ENCODE measurements at places on chromosomes 1 and 21.

DNA sequence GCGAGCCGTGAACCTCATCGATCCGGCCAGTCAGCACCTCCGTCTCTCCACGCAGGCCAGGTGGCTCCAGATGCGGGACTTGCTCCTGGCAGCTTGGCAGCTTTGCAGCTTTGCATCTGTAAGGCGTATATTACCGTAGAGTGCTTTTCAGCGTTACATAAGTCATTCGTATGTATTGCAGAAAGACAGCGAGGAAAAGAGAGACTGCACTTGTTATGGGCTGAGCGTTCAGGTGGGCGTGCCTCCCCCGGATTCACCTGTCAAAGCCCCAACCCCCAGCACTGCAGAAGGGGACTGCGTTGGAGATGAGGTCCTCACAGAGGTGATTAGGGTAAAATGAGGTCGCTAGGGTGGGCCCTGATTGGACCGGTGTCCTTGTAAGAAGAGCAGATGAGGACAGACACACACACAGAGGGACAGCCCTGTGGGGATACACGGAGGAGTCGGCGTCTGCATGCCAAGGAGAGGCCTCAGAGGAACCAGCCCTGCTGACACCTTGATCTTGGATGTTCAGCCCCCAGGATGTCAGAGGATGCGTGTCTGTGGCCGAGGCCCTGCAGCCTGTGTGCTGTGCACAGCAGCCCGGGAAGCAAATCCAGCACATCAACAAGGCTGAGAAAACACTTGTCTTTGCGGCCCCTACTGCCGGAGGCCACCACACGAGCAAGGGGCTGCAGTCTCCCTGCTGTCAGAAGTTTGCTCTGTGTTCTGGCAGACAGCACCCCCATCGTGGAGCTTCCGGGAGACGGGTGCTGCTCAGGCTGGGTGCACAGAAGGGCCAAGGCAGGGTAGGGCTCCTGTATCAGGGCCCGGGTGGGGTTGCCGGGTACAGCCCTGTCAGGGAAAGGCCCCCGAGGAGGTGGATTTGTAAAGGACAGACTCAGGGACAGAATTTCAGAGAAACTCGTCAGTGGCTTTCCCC lies 10.9 kb upstream of the AGPAT3 start:
- DNase-seq, result no peak

GRCh38 chr1:23330846-23331245 lies 13.2 kb downstream of the HNRNPR start:
- no peak for DNase-seq

DNA sequence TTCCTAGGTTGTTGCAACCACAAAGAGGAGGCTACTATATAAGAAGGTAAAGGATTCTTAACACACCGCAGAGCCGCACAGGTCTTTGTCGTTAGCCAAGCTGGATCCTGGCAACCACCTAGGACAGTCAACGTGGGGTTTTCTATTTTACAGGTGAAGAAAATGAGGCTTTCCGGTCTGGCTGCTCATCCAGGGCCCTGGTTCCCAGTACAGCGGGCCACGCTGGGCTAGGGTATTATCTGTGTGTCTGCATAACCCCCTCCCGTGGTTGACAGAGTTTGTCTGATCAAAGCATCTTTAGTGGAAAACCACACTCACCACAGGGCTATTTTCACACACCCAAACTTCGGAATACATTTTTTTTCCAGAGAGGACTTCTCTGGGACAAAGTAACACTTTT lies 39.0 kb upstream of the PDE9A start:
- no peak for DNase-seq

DNA sequence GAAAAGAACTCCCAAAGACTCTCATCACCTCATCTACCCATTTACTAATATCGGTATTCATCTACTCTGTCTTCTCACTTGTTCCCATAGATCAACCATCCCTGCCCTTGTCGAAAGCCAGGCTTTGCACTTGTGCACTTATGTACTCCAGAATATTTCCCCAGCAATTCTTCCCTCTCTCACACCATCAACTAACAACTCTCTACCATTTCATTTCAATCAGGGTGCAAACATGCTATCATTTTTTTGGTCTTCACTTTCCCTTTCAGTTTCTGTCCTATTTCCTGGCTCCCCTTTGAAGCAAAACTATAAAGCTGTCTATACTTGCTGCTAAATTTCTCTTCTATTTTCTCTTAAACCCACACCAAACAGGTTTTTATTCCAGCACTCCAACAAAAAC lies 6.7 kb downstream of the C1orf105 start:
- no peak for DNase-seq

DNA sequence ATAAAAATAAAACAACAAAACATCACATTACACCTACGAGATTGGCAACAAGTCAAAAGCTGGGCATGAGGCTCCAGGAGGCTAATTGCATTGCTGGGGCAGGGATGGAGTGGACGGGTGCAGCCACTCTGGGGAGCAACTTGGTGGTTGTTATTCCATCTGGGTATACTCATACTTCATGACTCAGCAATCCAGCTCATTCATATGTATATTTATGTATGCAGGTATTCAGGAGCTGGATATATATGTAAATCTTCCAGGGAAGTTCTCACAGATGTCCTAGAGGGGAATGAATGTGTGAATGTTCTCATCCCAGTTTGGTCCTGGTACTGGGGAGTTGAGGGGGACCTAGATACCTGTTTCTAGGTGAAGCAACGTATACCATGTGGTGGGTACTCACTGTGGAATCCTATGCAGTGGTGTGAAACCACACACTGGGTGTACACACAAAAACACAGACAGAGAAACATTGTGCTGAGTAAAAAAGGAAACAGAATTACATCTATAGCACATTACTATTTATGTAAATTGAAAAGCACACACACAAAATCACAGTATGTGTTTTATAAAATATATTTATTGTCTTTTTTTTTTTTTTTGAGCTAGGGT lies 79.7 kb upstream of the RAB4A start:
- no peak for DNase-seq

All from C1 segment of cervical spinal cord (tissue), 14 donors.